ENCODE measurements at places on chromosomes 6 and 20.

DNA sequence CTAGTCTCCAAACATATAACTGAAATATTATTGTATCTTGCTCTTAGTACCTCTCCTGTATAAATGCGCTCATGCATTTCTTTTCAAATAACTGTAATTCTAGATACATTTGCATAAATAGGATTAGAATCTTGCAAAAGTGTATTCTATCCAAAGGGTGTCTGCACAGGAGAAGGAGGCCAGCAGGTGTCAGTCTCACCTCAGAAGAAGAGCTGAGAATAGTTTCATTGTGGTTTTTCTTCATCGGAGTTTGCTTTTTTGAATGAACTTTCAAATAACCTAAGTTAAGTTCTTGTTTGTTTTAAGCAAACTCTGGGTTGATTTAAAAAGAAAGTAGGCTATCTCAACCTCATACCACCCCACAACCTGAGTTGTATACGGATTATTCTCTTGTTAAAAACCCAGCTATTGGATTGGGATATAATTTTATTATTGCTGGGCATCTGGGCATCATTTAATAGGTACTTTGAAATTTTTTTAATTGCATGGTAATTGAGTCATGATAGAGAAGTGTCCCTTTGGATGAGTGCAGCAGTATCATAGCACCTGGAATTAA is 125.0 kb upstream of the MLIP start:
- no peak for DNase-seq

DNA sequence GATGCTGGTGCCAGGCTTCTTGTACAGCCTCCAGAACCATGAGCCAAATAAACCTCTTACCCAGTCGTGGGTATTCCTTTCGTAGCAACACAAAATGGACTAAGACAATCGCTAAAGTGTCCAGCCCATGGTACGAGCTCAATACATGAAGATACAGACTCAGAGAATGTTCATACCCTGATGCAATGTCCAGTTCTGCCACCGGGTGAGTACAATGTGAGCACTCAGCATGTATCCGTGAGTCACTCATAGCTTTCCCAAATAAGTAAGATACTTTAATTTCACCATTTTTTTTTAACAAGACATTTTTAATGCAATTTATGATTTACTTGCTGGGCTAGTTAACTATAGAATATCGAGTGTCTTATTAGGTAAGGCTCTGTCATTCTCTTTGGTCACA is 26.7 kb upstream of the PDE10A start:
- no peak for DNase-seq

DNA sequence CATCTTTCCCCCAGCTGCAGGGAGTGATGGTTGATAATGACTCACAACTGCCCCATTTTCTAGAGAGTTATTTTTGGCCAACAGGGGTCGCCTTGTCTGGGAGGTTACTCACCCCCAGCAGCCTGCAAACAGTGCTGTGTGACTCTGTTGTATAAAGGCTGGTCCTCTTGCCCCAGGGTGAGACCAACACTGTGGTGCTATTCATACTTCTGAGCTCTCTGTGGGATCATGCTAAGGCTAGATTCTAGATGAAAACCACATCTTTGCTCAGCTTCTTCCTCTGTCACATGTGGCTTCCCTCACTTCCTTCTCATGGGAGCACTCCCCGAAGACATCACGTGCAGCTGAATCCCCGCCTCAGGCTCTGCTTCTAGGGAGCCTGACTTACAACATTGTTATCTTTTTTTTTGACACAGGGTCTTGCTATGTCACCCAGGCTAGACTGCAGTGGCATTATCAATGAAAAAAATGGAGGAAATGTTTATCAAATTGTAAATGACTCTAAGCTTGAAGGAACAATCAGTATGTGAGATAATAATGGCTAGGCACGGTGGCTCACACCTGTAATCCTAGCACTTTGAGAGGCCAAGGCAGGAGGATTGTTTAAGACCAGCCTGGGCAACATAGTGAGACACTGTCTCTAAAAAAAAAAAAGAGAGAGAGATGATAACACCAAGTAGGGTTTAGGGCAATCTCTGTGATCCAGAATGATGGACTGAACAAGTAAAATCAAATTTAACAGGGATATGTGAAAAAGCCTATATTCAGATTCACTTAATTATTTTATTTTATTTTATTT is 55.7 kb upstream of the SLC23A2 start:
- peak; percentile 58 for DNase-seq

DNA sequence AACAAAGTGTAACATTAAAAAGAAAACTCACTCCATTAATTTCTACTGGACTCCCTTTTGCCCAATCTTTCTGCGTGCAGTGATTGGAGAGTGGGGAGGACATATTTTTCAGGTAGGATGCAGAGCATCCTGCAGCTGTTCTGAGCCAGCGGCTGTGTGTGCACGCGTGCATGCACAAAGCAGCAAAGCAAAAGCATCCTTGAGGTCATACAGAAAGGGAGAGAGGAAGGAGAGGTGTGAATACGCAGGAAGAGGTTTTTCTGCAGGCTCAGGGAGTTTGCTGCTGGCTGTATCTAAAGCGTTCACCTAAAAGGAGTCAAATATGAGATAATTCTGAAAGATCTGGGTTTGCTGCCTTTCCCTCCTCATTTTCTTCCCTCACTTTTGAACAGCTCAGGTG is 108.4 kb downstream of the HUS1B start:
- DNase-seq, result peak; percentile 3

GRCh38 chr6:149923327-149923986 is 536 bp upstream of the RAET1G start:
- no peak for DNase-seq

GRCh38 chr6:7254980-7255835 is 57.8 kb downstream of the SSR1 start:
- no peak for DNase-seq

DNA sequence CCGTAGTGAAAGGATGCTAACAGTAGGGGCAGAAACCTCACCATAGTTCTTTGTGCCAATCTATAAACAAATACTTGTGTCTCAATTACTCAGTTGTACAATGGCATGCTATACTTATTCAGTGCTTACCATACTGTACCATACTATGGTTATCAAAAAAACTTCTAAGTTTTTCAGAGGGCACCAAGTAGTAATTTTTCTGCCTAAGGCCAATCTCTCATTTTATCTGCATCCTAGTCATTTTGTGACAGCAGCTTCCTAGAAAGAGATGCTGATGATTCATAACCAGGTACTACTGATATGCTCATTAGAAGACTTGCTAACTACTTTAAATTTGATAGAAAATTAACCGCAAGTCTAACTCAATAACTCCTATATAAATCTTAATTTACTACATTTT is 42.9 kb downstream of the TMEM244 start:
- no peak for DNase-seq

GRCh38 chr20:41524980-41525613 is 93.1 kb downstream of the CHD6 start:
- no peak for DNase-seq

GRCh38 chr6:43505718-43506117 is 4.4 kb downstream of the LRRC73 start:
- DNase-seq, result no peak

DNA sequence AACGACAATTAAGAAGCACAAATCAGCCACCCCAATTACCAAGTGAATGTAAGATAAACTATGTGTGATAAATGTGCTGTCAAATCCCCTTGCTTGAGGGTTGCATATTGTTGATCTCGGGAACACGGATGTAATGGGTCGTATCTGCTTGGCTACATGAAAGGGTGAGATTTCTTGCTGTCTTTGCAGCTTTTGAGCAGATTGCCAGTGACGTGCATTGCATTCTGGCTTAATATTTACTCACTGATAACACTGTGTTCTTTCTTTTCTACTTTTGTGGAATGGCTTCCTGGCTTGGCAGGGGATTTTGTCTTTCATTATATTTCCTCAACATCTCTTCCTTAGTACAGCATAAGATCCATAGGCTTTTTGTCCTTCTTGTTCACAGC is 10.5 kb upstream of the FAM210B start:
- no peak for DNase-seq

- DNase-seq, result no peak
Measured at GRCh38 chr20:48270885-48271284, 485.6 kb upstream of the SULF2 start.

- DNase-seq, result no peak
Measured at GRCh38 chr20:25051386-25052155, 6.4 kb downstream of the ACSS1 start.

DNA sequence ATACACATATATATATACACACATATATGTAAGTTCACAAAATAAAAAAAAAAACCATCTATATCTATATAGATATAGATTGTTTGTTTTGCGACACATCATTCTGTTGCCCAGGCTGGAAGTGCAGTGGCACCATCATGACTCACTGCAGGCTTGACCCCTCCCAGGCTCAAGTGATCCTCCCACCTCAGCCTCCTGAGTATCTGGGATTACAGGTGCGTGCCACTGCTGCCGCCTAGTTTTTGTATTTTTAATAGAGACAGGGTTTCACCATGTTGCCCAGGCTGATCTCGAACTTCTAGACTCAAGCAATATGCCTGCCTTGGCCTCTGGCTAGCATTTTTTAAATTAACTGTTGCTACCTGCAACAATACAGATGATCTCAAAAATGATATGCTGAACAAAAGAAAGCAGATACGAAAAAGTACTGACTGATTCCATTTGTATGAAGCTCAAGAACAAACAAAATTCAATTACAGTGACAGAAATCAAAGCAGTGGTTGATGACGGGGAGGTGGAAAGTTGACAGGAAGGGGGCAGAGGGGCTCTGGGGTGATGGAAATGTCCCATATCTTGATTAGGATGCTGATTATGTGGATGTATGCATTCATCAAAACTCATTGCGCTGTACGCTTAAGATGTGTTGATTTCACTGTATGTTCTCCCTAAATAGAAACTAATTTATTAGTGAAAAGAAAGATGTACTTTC is 49.6 kb downstream of the ATXN1 start:
- no peak for DNase-seq

GRCh38 chr6:30761791-30762429 is 17.6 kb upstream of the IER3 start:
- DNase-seq, result no peak

GRCh38 chr6:92114797-92115196 is 1304.6 kb downstream of the EPHA7 start:
- DNase-seq, result no peak

GRCh38 chr6:20286968-20287565 is 74.8 kb upstream of the MBOAT1 start:
- DNase-seq, result no peak

Data from naive thymus-derived CD8-positive, alpha-beta T cell (primary cell).